ENCODE measurements at places on chromosomes 3 and 15. TPM values are rescaled to one million over a fixed set of nuclear protein-coding genes. Genes with fewer than 3 reads are reported as not detected.

GRCh38 chr15:50884540-50884939, 23.9 kb upstream of the AP4E1 start:
- no peaks in the 10 kb centered on the region for H3K27me3 ChIP-seq
- H3K4me3 ChIP-seq, result no peak overlapping the region
- H3K27ac ChIP-seq, result peak overlapping the region; percentile 64
- H3K36me3 ChIP-seq, result no peaks in the 10 kb centered on the region
- DNase-seq, result no peak
- peaks cover 27% of the 10 kb centered on the region for H3K4me1 ChIP-seq

Gene SPATA12
- not detected for total RNA-seq

Gene MEGF11
- not detected for total RNA-seq

Gene SENP8
- 2.8 TPM for total RNA-seq

DNA sequence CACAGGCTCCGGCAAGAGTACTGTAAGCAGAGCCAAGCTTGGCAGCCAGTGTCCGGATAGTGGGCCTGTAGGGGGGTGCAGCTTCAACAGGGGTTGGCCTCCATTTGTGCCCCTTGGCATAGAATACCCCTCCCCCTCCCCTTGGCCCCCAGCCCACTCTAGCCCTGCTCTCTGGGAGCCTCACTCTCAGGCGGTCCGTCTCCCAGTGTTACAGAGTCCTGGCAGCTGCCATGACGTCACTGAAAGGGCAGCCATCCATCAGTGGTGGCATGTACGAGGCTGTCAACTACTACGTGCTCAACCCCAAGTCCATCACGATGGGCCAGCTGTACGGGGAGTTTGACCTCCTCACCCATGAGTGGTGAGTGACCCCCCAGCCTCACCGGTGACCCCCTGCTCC, 50.4 kb downstream of the DNAH1 start:
- H3K27me3 ChIP-seq, result no peaks in the 10 kb centered on the region
- no peaks in the 10 kb centered on the region for H3K4me1 ChIP-seq
- no peak for DNase-seq
- no peak overlapping the region for H3K27ac ChIP-seq
- no peak overlapping the region for H3K4me3 ChIP-seq
- H3K36me3 ChIP-seq, result no peaks in the 10 kb centered on the region

Gene RARB
- total RNA-seq, result 2.4 TPM

DNA sequence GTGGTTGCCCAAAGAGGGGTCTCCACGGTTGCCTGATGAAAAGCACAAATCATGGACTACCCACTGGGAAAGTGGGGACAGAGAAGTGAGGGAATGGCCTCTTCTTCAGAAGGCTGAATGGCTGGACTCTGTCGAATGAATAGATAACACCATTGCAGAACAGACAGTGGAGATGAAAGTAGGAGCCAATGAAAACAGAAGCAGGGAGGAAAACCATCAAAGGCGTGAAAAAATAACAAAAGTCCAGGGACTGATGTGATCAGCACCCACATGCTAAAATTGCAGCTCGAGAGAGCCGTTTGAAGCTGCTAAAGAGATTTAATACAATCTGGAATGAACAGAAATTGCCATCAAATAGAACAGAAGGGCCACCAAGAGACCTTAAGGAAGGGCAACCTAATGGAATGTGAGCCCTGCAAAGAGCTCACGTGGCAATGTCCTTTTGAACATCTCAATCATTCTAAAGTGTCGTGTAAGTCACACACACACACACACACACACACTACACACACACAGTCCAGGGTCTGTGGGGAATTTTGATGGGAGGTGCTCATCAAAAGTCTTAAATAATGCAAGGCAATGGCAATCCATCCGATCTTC, 130.9 kb upstream of the ICE2 start:
- H3K4me3 ChIP-seq, result no peak overlapping the region
- DNase-seq, result no peak
- peaks cover 53% of the 10 kb centered on the region for H3K4me1 ChIP-seq
- no peaks in the 10 kb centered on the region for H3K27me3 ChIP-seq
- no peaks in the 10 kb centered on the region for H3K36me3 ChIP-seq

DNA sequence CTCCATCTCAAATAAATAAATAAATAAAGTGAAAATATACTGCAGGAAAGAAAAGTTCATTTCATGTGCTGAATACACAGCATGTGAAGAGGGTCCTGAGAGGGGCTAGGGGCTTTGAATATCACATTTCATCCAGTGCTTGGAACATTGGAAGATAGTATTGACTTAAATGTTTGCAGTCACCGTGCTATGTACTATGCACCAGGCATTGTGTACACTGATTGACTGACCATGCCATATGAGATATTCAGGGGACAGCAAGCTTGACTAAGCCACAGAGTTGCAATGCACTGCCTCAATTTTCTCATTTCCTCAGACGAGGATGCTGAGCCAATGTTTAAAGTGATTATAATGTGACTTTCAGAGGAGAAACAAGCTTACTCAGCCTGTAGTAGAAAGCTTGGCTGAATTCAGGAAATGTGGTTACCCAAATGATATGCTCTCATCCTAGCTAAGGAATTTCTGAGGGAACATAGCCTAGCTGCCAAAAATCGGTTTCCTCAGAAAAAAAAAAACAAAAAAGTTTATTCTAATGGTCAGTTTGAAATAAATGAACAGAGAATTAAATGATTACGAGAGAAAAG, 557.9 kb downstream of the FGF12 start:
- H3K36me3 ChIP-seq, result no peaks in the 10 kb centered on the region
- no peak for DNase-seq
- no peaks in the 10 kb centered on the region for H3K4me1 ChIP-seq
- no peak overlapping the region for H3K4me3 ChIP-seq
- H3K27me3 ChIP-seq, result peaks cover 10% of the 10 kb centered on the region

- no peaks in the 10 kb centered on the region for H3K27me3 ChIP-seq
- peaks cover 29% of the 10 kb centered on the region for H3K4me1 ChIP-seq
- no peak overlapping the region for H3K27ac ChIP-seq
- DNase-seq, result no peak
These were observed 19.7 kb downstream of the SPATA12 start for GRCh38 chr3:57080171-57080570.

DNA sequence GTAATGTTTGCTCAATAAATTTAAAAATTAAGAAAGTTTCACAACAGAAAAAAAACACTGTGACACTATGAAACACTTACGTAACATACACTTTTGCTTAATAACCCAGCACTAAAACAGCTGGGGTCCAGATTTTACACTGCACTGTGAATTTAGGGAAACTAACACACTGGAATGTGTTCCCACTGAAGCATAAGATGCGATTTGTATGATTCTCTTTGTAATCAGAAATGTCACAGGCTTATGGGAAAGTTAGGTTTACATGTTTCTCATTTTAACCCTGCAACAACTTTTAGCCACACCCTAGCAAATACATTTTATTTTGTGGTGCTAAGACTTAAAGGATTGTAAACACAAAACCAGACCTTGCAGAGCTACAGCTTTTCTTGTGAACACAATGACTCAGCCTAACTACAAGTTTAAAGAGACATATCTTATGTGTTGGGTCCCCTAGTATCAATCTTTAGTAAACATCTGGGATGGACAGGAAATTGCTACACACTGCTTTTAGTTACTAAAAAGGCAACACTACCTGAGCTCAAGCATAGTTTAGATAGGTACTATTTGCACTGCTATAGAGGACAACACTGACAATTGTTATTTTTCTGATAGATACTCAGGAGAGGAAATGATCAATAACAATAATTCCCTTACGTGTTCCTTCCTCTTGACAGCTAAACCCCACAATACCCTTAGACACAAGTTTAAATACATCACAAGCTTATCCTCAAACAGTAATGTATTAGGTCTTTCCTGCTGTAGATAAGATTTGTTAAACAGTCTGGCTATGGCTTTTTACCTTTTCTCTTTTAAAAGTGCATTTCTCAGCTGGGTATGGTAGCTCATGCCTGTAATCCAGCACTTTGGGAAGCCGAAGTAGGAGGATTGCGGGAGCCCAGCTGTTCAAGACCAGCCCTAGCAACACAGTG, 3.8 kb downstream of the PLD1 start:
- no peaks in the 10 kb centered on the region for H3K27me3 ChIP-seq
- H3K4me3 ChIP-seq, result no peak overlapping the region
- peak overlapping the region; percentile 91 for H3K27ac ChIP-seq
- no peak for DNase-seq

- no peaks in the 10 kb centered on the region for H3K36me3 ChIP-seq
- DNase-seq, result no peak
- H3K4me3 ChIP-seq, result no peak overlapping the region
- H3K27ac ChIP-seq, result no peak overlapping the region
- H3K4me1 ChIP-seq, result no peaks in the 10 kb centered on the region
These were observed 100.7 kb downstream of the ZIC4 start for GRCh38 chr3:147305533-147306250.

Gene SLC9C1
- not detected for total RNA-seq

DNA sequence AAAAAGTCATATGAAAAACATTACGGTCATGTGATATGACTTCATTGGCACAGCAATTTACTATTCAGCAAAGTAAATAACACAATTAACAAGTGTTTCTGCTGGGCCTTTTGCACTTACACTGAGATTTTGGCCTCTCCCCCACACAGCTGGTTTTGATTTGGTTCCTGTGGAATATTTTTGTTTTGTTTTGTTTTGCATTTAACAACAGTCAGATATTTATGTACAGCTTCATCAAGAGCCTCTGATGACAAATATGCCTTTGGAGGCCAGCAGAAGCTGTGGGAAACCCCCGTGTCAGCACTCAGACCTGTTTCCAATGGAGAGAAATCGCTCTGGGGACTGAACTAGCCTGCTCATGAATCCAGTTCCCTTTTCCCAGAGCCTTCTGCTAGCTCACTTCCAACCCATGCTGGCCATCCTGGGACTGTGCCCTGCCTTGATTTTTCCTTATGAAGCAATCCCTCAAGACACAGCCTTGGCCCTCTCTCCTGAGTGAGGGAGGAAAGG, 161.9 kb downstream of the ATG7 start:
- H3K36me3 ChIP-seq, result no peaks in the 10 kb centered on the region
- H3K27ac ChIP-seq, result peak overlapping the region; percentile 9
- H3K27me3 ChIP-seq, result no peaks in the 10 kb centered on the region
- H3K4me3 ChIP-seq, result no peak overlapping the region

Gene PSTPIP1
- 8.0 TPM for total RNA-seq

- no peak overlapping the region for H3K4me3 ChIP-seq
- H3K4me1 ChIP-seq, result no peaks in the 10 kb centered on the region
- no peaks in the 10 kb centered on the region for H3K36me3 ChIP-seq
These were observed 102.5 kb downstream of the GAP43 start for GRCh38 chr3:115725800-115726199.

- no peak overlapping the region for H3K4me3 ChIP-seq
- no peaks in the 10 kb centered on the region for H3K36me3 ChIP-seq
- no peaks in the 10 kb centered on the region for H3K27me3 ChIP-seq
- peak overlapping the region; percentile 33 for H3K27ac ChIP-seq
- DNase-seq, result no peak
These were observed 30.3 kb downstream of the SYNM start for GRCh38 chr15:99135194-99135593.

Gene LMCD1
- total RNA-seq, result 26.5 TPM

GRCh38 chr3:23640471-23641146, 165.1 kb upstream of the UBE2E1 start:
- no peaks in the 10 kb centered on the region for H3K36me3 ChIP-seq
- H3K27me3 ChIP-seq, result no peaks in the 10 kb centered on the region
- H3K4me1 ChIP-seq, result no peaks in the 10 kb centered on the region
- no peak for DNase-seq

DNA sequence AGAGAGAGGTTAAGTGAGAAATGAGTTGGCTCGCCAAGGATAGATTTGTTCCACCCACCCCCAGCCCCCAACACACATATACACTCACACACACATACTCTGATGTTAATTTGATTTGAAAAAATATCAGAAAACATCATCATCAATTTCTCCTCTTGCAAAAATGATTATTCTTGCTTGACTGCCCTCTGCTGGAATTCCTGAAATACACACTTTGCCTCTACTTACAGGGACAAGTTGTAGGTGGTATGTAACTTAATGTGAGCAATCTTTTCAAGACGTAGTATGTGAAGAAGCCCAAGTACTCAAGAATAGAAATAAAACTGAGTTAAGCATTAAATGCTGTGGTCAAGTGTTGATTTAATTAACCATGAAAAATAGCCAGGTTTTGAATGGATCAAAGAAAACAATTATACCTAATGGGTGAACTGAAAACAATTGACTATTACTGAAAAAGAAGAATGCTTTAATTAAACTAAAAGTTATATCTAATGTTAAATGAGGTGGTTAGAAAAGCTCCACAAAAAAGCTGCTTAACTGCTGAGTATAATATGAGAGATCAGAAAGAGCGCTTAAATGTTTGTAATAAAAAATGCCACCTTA, 46.6 kb upstream of the MDFIC2 start:
- H3K27ac ChIP-seq, result no peak overlapping the region
- no peaks in the 10 kb centered on the region for H3K4me1 ChIP-seq
- DNase-seq, result no peak
- no peaks in the 10 kb centered on the region for H3K27me3 ChIP-seq

Gene TLR9
- not detected for total RNA-seq

Gene NANOGP8
- total RNA-seq, result not detected

DNA sequence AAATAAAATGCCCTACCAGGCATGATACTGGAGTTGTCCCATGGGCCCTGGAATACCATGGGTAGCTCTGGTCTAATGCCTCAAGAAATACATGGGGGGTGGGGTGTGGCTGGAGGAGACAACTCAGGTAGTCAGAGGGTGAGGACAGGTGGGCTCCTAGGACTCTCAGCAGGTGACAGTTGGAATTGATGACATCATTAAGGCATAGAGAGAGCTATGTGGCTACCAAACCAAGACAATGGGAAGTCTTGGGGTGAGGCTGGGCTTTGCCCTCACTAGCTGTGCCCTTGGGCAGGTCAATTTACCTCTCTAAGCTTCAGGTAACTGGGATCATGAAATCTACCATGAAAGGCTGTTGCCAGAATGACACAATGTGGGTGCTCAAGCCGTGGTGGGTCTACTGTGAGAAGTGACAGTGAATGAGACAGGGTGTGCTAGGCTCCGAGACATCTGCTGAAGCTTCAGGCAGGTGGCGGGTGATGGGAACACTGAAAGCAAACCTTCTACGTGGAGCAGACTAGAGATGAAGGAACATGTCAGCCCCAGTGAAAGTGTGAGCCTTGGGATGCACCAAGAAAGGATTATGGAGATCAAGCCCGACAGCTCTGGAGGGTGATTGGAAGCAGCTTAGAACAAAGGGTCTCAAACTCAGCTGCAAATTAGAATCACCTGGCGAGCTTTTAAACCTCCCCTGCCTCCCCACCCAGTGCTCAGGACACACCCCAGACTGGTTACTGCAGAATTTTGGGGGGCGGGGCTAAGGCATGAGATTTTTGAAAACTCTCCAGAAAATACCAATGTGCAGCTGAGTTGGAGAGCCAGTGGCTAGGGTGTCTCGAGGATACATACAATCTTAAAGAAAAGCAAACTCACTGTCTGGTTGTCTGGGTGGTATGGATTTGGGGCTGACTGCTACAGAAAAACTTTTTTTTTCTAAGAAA, 21.5 kb downstream of the SLC6A20 start:
- no peaks in the 10 kb centered on the region for H3K36me3 ChIP-seq
- no peak for DNase-seq
- no peaks in the 10 kb centered on the region for H3K27me3 ChIP-seq
- H3K27ac ChIP-seq, result no peak overlapping the region
- H3K4me3 ChIP-seq, result no peak overlapping the region

Data from esophagus squamous epithelium (tissue), 5 donors.